Suprapubic skin (tissue), 4 donors: ENCODE measurements at places on chromosomes 16 and 17. TPM values are rescaled to one million over a fixed set of nuclear protein-coding genes. Genes with fewer than 3 reads are reported as not detected.

DNA sequence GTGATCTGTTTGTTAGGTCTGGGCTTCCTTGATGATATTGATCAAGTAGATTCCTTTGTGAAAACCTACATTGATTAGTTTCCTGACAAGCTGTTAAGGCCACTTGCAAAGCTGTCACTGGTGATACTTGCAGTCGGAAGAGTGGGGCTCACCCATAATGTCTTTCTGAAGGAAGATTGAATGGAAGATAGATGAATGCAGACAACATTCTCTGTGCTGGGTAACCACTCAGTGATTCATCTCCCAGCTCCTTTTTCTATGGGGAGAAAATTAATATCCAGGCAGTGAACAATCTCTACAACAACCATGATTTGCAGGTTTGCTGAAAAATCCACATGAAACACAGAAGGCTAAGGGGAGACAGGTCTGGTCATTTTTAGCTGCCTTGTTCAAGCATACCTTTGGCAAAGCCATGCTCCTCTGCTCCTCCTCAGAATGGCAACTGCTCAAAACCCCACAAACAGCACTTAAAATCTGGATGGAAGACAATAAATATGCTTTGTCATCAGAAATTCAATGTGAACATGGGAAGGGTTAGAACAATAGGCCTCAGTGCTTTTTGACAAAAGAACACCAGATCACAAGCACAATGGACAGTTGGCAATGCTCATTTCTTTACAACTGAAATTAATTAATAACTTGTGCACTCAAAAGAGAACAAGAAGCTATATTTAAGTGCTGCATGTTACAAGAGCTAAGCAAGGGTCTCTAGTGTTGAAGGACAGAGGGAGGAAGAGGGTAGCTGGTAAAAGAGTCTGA, 495.4 kb downstream of the TOX3 start:
- no peaks in the 10 kb centered on the region for H3K36me3 ChIP-seq
- H3K27ac ChIP-seq: no peak overlapping the region
- no peak for DNase-seq
- H3K4me1 ChIP-seq: no peaks in the 10 kb centered on the region
- H3K27me3 ChIP-seq: no peaks in the 10 kb centered on the region

DNA sequence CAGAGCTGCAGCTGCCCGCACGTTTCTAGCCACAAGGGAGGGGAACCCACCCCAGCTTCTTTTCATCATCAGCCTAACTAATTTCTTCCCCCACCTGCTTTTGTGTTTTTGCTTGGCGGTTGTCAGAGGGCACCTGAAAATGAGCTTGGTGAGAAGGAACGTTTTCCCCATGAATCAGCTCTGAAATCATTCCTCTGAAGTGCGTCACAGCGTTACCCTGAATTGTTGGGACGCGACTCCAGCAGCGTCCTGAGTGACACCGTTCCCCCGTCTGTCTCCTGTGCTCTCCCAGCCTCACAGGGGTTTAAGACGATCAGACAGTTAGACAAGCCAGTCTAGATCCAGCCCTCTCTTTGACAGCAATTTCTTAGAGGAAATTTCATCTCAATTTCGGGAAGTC, 722.9 kb upstream of the EEF2KMT start:
- no peak overlapping the region for H3K27ac ChIP-seq
- no peak for DNase-seq
- no peaks in the 10 kb centered on the region for H3K36me3 ChIP-seq
- H3K4me1 ChIP-seq: no peaks in the 10 kb centered on the region
- no peak overlapping the region for H3K4me3 ChIP-seq

DPEP3 gene
- not detected for total RNA-seq

KIF18B gene
- total RNA-seq: 2.8 TPM

CLEC3A gene
- total RNA-seq: not detected

LAT gene
- 4.9 TPM for total RNA-seq

DNA sequence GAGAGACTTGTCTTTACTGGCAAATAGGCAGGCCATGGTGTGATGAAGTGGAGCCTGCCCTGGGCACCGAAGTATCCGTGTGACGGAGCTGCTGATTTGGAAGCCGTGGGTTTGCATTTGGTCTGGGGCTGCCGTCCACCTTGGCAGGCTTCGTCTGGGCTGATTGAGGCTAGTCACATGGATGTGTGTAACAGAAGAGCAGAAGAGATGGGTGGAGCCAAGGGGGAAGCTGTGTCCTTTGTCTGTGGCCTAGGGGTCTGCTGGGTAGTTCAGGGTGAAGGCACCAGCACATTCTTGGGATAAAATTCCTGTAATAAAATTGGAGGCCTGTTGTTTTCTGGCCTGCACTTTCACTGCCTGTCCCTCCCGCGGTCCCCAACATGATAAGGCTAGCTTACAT, 106.1 kb downstream of the AATF start:
- H3K4me3 ChIP-seq: no peak overlapping the region
- DNase-seq: no peak
- no peaks in the 10 kb centered on the region for H3K4me1 ChIP-seq
- no peak overlapping the region for H3K27ac ChIP-seq
- no peaks in the 10 kb centered on the region for H3K27me3 ChIP-seq

DNA sequence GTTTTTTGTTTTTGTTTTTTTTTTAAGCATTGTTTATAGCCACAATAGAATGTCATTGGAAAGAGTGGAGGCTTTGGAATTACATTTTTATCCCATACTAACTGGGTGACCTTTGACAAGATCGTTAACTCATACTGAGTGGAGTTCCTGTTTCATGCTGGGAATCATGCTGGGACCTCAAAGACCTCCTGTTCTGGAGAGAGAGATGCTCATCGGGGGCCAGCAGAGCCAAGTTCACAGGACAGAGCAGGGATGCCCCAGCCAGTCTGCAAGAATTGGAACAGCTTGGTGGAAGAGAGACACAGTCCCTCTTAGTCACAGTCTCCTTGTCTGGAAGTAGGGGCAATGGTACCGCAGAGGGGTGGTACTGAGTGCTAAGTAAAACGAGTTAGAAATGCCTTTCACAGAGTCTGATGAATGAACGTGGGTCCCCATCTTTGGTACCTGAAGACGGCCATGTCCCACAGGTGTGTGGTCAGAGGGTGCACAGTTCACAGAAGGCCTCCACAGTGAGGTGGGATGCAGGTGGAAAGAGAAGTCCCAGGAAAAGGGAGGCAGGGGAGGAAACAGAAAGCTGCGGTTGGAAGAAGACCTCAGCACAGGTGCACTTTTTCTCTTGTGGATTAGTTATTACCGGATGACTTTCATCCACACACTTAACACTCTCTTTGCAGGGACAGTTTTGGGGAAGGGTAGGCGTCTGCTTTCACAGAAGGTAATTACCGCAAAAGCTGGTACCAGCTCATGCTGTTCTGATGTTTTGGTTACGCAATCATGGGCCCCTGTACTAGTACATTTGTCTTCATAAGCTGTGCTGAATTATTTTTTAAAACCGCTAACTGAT, 147.8 kb downstream of the PRKCA start:
- H3K27me3 ChIP-seq: no peaks in the 10 kb centered on the region
- peaks cover 2% of the 10 kb centered on the region for H3K4me1 ChIP-seq
- DNase-seq: no peak
- H3K36me3 ChIP-seq: no peaks in the 10 kb centered on the region
- H3K27ac ChIP-seq: no peak overlapping the region

KRT28 gene
- total RNA-seq: 1.0 TPM

MT4 gene
- total RNA-seq: 179 TPM

- H3K36me3 ChIP-seq: no peaks in the 10 kb centered on the region
- no peak overlapping the region for H3K4me3 ChIP-seq
- DNase-seq: peak; percentile 31
- H3K4me1 ChIP-seq: peaks cover 18% of the 10 kb centered on the region
- no peaks in the 10 kb centered on the region for H3K27me3 ChIP-seq
Observed at GRCh38 chr17:65514082-65514481, 47.4 kb downstream of the AXIN2 start.

- H3K27me3 ChIP-seq: peaks cover 20% of the 10 kb centered on the region
- no peaks in the 10 kb centered on the region for H3K4me1 ChIP-seq
- no peaks in the 10 kb centered on the region for H3K36me3 ChIP-seq
- no peak overlapping the region for H3K4me3 ChIP-seq
Observed at GRCh38 chr17:36198831-36199465, 2.4 kb upstream of the CCL3L1 start.

GRCh38 chr17:62098623-62099231, 33.6 kb upstream of the MED13 start:
- no peaks in the 10 kb centered on the region for H3K36me3 ChIP-seq
- DNase-seq: peak; percentile 6
- H3K27me3 ChIP-seq: no peaks in the 10 kb centered on the region
- no peak overlapping the region for H3K27ac ChIP-seq
- H3K4me3 ChIP-seq: no peak overlapping the region

DNA sequence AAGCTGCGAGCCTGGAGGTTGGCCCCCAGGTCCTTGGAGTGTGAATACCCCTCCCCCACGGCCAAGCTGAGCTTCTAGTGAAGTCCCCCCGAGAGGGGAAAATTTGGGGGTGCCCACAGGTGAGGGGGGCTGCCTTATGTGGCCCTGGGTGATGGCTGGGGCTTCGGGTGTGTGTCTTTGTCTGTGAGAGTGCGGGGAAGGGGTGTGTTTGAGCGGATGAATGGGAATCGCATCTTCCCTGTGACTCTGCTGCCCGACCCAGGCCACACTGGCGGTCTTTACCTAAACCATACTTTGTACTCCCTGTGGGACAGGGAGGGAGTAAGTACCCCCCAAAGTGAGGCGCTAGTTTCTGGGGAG, 1.3 kb downstream of the SBK1 start:
- no peak for DNase-seq
- H3K36me3 ChIP-seq: no peaks in the 10 kb centered on the region
- H3K4me1 ChIP-seq: peaks cover 15% of the 10 kb centered on the region
- no peak overlapping the region for H3K27ac ChIP-seq
- H3K27me3 ChIP-seq: peaks cover 18% of the 10 kb centered on the region
- peak overlapping the region; percentile 57 for H3K4me3 ChIP-seq

KRT24 gene
- total RNA-seq: not detected

DNA sequence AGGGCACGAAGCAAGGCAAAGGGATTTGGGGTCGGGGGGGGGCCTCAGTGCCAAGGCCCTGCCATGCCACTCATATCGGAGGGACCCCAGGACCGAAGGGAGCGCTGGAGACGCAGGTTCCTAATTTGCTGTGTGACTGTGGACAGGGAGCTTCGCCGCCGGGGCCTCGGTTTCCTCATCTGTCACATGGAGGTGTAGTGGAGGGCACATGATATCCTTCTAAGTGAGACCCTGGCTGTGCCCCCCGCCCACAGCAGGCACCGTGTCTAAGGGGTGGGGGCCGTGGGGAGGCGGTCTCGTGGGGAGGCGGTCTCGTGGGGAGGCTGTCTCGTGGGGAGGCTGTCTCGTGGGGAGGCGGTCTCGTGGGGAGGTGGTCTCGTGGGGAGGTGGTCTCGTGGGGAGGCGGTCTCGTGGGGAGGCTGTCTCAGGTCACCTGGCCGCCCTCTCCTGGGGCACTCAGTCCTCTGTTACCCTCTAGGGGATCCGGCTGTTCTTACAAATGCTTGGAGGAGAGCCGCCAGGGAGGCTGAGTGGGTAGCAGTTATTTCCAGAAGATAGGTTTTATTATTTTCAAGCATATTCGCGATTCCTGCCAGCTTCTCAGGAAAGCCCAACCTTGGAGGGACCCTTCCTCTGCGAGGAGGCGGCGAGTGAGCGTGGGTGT, 205.0 kb downstream of the NTN1 start:
- no peaks in the 10 kb centered on the region for H3K36me3 ChIP-seq
- no peaks in the 10 kb centered on the region for H3K27me3 ChIP-seq
- DNase-seq: peak; percentile 62
- no peak overlapping the region for H3K4me3 ChIP-seq
- no peak overlapping the region for H3K27ac ChIP-seq

DNA sequence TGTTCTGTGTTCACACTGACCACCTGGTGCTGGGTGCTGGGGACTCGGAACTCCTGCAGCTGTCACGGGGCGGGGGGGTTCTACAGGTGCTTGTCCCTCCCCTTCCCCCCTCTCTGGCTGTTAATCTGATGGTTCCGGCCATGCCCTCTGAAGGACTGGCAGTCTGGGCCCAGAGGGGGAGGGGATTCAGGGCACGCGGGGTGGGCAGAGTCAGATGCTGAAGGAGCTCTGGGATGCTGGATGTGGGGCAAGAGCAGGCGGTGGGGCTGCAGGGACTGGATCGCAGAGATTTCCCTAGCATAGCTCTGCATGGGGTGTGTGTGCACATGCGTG, 5.4 kb upstream of the TBX21 start:
- H3K4me1 ChIP-seq: no peaks in the 10 kb centered on the region
- H3K36me3 ChIP-seq: no peaks in the 10 kb centered on the region
- peak; percentile 58 for DNase-seq
